ENCODE measurements at places on chromosomes 2 and 18.

DNA sequence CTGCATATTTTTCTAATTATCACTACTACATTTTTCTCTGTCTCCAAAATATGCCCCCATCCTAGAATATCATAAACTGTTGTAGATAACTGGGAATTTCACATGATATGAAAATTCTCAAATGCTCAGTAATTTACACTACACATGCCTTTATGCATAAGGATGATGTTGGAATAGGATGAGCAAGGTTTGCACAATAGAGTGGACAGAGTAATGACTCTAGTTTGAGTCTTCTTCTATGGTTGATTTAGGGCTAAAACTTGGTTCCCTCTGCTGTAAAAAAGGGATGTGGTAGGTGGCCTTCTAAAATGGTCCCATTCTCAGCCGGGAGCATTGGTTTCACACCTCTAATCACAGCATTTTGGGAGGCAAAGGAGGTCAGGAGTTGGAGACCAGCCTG is 129.9 kb downstream of the BCL11A start:
- H3K36me3 ChIP-seq: no peaks in the 10 kb centered on the region
- no peak overlapping the region for H3K4me3 ChIP-seq

GRCh38 chr2:46091961-46092667 is 205.1 kb upstream of the EPAS1 start:
- no peaks in the 10 kb centered on the region for H3K4me1 ChIP-seq
- H3K27ac ChIP-seq: no peak overlapping the region
- no peaks in the 10 kb centered on the region for H3K27me3 ChIP-seq
- no peaks in the 10 kb centered on the region for H3K36me3 ChIP-seq
- no peak overlapping the region for H3K4me3 ChIP-seq
- DNase-seq: no peak

GRCh38 chr2:179751163-179751809 is 110.1 kb downstream of the ZNF385B start:
- DNase-seq: peak; percentile 42
- 0 out of 2 replicates have a peak, but pooled peaks cover 3% of the 10 kb centered on the region for H3K4me1 ChIP-seq
- no peak overlapping the region for H3K4me3 ChIP-seq
- no peaks in the 10 kb centered on the region for H3K36me3 ChIP-seq

DNA sequence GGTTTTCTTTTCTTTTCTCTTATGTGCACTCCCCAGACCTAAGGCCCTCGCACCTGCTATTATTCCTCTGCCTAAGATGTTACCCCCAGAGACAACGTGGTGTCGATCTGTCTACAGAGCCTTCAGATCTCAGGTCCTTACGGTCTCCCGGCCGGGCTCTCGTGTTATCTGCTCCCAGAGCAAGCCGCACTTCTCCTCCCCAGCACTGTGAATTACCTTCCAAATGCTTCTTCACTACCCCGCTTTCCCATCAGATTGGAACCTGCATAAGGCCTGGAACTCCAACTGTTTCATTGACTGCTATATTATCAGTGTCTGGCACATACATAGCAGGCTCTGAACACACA is 71.2 kb upstream of the ODC1 start:
- H3K27ac ChIP-seq: no peak overlapping the region
- no peak overlapping the region for H3K4me3 ChIP-seq
- H3K4me1 ChIP-seq: peaks cover 4% of the 10 kb centered on the region
- H3K27me3 ChIP-seq: no peaks in the 10 kb centered on the region
- DNase-seq: no peak
- H3K36me3 ChIP-seq: no peaks in the 10 kb centered on the region

- H3K36me3 ChIP-seq: no peaks in the 10 kb centered on the region
- no peaks in the 10 kb centered on the region for H3K4me1 ChIP-seq
- H3K27me3 ChIP-seq: peaks cover 28% of the 10 kb centered on the region
- DNase-seq: peak; percentile 65
- H3K27ac ChIP-seq: no peak overlapping the region
Measured at GRCh38 chr2:232876161-232876977, 6.3 kb downstream of the SNORC start.

DNA sequence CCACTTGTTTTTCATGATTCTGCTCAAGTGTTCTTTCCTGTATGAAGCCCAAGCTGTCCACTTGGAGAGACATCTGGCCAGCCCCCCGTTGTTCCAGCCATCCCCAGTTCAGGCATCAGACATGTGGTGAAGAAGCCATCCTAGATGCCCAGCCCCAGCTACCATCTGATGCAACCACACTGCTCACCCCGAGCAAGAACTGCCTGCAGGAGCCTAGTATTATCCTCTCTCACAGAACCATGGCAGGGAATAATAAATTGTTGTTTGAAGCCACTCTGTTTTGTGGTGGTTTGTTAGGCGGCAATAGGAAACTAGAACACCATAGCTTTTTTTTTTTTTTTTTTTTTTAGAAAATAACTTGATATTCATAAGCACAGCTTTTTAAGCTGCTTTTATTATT is 19.5 kb upstream of the DARS1 start:
- no peaks in the 10 kb centered on the region for H3K36me3 ChIP-seq
- H3K27me3 ChIP-seq: no peaks in the 10 kb centered on the region
- peaks cover 11% of the 10 kb centered on the region for H3K4me1 ChIP-seq
- H3K4me3 ChIP-seq: no peak overlapping the region

GRCh38 chr18:73646772-73647171 is 500.9 kb downstream of the FBXO15 start:
- H3K4me1 ChIP-seq: no peaks in the 10 kb centered on the region
- H3K36me3 ChIP-seq: no peaks in the 10 kb centered on the region
- DNase-seq: no peak
- no peak overlapping the region for H3K27ac ChIP-seq
- no peak overlapping the region for H3K4me3 ChIP-seq

DNA sequence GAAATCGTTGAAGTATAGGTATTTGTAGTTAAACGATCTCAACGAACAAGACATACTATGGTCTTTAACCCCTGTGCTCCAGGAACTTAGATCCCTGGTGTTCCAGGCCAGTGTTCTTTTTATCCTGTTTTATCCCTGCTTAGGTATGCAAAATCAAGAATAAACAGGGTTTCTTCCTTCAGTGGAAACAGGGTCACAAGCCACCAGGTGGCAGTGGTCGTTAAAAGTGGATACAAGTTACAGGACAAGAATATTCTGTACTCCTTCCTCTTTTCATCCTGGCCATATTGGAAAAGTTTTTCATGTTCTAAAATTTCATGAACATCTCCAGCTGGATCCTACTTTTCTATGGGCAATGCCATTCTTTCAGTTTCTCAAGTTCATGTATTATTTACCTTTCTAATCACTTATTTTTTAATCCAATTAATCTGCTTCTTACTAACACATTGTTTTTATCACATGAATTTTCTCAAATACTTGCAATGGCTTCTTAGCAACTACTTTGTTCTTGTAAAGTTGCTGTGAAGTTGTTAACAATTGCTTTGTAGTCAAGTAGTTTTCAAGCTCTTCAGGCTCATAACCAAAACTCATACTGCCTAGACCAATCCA is 16.4 kb upstream of the HNMT start:
- peaks cover 18% of the 10 kb centered on the region for H3K27me3 ChIP-seq
- no peaks in the 10 kb centered on the region for H3K4me1 ChIP-seq
- no peaks in the 10 kb centered on the region for H3K36me3 ChIP-seq
- H3K27ac ChIP-seq: no peak overlapping the region
- no peak overlapping the region for H3K4me3 ChIP-seq
- DNase-seq: peak; percentile 75

DNA sequence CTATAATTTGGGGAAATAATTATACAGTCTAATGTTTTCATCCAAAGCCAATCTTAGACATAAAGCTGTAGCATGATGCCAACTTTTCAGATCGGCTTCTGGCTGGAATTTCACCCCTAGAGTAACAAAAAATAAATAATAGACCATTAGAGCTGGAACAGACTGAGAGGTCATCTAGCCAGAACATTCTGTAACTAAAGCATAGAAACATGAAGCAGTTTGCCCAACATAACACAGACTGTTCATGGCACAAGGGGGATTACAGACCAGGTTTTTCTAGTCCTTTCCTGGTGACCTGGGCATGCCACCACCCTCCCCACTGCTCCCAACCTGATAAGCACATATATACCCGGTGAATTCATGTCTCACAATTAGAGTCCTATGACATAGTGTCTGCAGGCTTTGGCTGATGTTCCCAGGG is 116.4 kb upstream of the PPP1CB start:
- H3K27me3 ChIP-seq: no peaks in the 10 kb centered on the region
- no peak overlapping the region for H3K27ac ChIP-seq
- no peaks in the 10 kb centered on the region for H3K4me1 ChIP-seq
- H3K36me3 ChIP-seq: no peaks in the 10 kb centered on the region
- DNase-seq: no peak
- H3K4me3 ChIP-seq: no peak overlapping the region

DNA sequence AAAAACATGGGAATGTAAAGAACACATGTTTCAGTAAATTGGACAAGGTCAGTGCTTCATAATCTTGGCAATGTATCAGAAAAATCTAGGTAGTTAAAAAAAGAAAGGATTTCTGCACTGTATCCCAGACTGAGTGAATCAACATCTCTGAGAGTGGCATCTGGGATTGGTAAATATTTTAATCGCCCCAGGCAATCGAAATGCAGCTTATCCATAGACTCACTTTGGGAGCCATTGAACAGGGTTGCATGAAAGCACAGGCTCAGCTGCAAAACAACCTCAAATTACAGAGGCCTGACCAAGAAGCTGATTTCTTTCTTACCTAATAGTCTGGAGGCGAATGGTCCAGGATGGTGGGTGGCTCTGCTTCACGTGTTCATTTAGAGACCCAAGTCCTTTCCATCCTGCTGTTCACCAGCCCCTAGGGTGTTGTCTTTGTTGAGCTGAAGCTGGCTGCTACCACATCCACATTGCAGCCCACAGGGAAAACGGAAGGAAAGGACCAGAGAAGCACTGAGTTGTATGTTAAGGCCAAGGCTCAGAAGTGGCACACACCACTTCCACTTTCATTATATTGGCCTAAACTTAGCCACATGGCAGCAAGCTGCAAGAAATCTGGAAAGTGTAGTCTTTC is 59.0 kb downstream of the MOGAT1 start:
- H3K4me1 ChIP-seq: no peaks in the 10 kb centered on the region
- no peak for DNase-seq
- no peak overlapping the region for H3K4me3 ChIP-seq
- H3K36me3 ChIP-seq: no peaks in the 10 kb centered on the region
- H3K27me3 ChIP-seq: no peaks in the 10 kb centered on the region

GRCh38 chr18:44799907-44800421 is 119.3 kb downstream of the SETBP1 start:
- no peak for DNase-seq
- H3K27ac ChIP-seq: no peak overlapping the region
- peaks cover 9% of the 10 kb centered on the region for H3K4me1 ChIP-seq
- H3K4me3 ChIP-seq: no peak overlapping the region
- no peaks in the 10 kb centered on the region for H3K36me3 ChIP-seq

DNA sequence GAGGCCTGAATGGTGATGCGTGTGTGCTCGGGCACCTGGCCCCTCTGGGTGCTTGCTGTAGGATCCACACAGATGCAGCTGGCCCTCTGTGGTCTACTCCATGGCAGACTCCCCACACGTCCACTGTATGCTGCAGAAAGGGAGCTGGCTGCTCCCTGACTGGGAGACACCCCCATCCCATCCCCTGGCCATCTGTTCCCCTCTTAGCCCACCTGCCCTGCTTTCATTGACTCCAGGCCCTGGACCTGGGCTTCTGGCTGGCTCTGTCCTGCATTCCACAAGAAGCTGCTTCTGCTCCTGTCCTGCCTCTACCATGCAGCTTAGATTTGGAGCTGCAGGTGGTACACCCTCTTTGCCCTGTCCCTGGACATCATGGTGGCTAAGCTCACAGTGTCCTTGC is 80.1 kb downstream of the FHOD3 start:
- H3K27ac ChIP-seq: no peak overlapping the region
- H3K27me3 ChIP-seq: no peaks in the 10 kb centered on the region
- no peaks in the 10 kb centered on the region for H3K36me3 ChIP-seq
- no peak for DNase-seq
- no peak overlapping the region for H3K4me3 ChIP-seq
- H3K4me1 ChIP-seq: no peaks in the 10 kb centered on the region

DNA sequence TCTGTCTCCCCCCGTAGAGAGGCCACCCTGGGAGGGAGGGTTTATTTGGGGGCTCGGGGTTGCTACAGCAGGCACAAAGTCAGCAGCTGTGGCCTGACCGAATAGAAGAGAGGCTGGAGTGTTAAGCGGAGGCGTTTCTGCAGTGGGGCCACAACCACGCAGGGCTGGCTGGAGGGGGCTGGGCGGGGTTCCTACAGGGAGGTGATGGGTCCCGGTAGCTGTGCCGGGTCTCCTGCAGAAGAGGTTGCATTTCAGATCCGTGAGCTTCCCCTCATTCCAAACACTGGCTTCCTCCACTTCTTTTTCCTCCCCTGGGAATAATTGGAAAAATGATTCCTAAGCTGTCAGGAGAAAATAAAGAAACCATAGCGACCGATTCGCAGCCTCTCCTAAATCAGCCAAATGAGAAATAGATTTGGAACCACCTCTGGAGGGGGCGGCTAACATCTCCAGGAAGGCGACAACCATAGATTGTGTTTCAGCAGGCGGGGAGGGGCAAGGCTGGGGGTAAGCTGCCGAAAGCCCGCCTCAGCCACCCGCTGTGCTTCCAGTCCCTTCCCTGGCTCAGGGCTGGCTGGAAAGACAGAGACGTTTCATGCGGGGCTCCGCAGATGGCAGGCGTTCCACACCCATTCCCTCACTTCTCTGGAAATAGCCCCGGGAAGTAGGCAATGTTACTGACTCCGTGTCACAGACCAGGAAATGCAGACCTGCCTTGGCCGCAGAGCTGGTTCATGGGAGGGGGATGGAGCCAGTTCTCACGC is 85.6 kb upstream of the TAF1B start:
- peaks cover 14% of the 10 kb centered on the region for H3K4me1 ChIP-seq
- H3K36me3 ChIP-seq: no peaks in the 10 kb centered on the region
- H3K27ac ChIP-seq: no peak overlapping the region
- no peaks in the 10 kb centered on the region for H3K27me3 ChIP-seq

- H3K27ac ChIP-seq: no peak overlapping the region
- H3K36me3 ChIP-seq: 0 out of 2 replicates have a peak, but pooled peaks cover 4% of the 10 kb centered on the region
- H3K27me3 ChIP-seq: no peaks in the 10 kb centered on the region
- no peak for DNase-seq
- no peaks in the 10 kb centered on the region for H3K4me1 ChIP-seq
Measured at GRCh38 chr18:72181241-72181764, 362.8 kb downstream of the CBLN2 start.

DNA sequence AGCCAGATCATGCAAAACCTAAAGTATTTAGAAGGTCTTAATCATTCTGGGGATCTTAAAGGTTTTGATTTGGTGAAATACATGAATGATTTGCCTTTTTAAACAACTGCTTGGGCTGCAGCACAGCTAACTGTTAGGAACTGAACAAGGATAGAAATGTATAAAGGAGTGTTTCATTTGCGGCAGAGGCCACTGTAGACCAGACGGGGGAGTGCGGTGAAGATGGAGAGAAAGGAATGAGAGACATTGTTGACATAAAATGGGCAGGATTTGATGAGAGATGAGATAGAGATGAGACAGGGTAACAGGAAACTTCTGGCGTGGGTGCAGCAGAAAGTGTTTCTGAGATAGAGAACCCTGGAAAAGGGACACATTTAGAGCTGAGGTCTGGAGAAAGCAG is 308.1 kb downstream of the TMX3 start:
- H3K36me3 ChIP-seq: no peaks in the 10 kb centered on the region
- no peaks in the 10 kb centered on the region for H3K27me3 ChIP-seq
- H3K4me1 ChIP-seq: no peaks in the 10 kb centered on the region
- no peak overlapping the region for H3K27ac ChIP-seq
- no peak overlapping the region for H3K4me3 ChIP-seq
- DNase-seq: peak; percentile 12

- no peaks in the 10 kb centered on the region for H3K36me3 ChIP-seq
- H3K27me3 ChIP-seq: no peaks in the 10 kb centered on the region
- no peak for DNase-seq
- H3K4me3 ChIP-seq: no peak overlapping the region
Measured at GRCh38 chr2:180664507-180664906, 315.9 kb upstream of the UBE2E3 start.

GRCh38 chr2:62740221-62740620 is 34.7 kb downstream of the EHBP1 start:
- H3K27ac ChIP-seq: no peak overlapping the region
- no peak overlapping the region for H3K4me3 ChIP-seq
- no peaks in the 10 kb centered on the region for H3K36me3 ChIP-seq
- no peaks in the 10 kb centered on the region for H3K27me3 ChIP-seq

Measured in GM23338 (cell line).